ENCODE measurements at places on chromosomes 3 and 15.

DNA sequence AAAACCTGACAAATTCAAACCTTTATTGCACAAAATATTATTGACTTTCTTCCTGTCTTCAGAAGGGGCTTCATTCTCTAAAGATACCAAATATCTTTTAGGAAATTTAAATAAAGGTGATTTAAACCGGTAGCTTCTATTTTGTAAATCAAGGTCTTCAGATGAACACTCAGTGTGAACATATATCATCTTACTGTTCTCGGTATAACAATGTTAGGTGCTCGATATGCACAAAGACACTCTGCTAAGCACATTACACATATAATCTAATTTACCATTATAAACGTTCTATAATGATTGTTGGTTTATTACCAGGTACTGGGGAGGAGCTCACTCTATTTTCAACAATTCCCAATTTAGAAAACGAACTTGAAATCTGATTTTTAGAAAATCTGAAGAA is 225.4 kb upstream of the AZI2 start:
- DNase-seq: no peak

DNA sequence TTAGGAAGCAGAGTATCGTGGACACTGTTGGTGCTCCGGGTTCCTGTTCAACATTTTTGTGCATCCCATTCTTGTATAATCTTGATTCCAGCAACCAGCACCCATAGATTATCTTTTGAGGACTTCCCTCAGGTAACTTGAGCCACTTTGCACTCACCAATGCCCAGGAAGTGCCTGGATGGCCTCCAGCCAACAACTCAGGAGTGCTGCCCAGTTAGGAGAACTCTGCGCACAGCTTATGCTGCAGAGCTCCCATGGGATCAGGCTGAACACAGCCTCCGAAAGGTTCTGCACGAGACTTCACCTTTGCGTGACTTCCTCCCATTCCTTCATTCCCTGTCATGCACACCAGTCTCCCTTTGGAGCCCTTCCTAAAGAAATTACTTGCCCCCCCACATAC is 64.3 kb upstream of the LRRN1 start:
- no peak for DNase-seq

DNA sequence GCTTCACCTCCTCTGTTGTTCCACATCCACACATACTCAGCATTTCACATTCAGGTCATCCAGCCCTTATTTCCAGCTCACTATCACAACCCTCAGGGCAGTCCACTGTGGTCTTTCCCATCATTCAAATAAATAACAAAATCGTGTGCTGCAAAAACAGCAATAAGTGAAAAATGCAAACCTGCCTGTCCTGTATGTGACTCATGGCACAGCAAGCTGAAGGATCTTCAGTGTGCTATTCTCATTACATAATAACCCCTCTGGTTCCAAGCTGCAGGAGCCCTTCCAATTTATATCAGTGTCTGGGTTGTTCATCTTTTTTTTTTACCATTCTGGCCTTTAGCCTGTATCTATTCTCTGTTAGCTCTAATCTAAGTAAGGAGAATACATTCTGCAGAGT is 185.3 kb upstream of the UBE2E2 start:
- no peak for DNase-seq

- DNase-seq: no peak
Measured at GRCh38 chr3:147851062-147851461, 441.9 kb downstream of the ZIC1 start.

- no peak for DNase-seq
Measured at GRCh38 chr3:119759962-119760361, 21.9 kb upstream of the NR1I2 start.

DNA sequence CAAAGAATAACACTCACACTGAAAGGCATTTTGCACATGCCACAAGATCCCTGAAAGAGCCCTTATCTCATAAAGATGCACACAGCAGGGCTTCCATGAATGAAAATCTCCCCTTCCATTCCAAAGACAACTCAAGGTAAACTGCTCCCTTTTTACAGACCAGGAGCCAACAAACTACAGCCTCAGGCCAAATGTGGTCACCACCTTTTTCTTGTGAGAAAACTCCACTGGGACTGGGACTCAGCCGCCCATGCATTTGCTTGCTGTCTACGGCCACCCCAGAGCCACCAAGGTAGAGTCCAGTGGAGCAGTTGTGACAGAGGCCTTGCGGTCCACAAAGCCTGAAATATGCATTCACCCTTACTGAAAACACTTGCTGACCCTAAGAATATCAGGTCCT is 334.8 kb downstream of the OCA2 start:
- DNase-seq: no peak

- no peak for DNase-seq
Measured at GRCh38 chr3:177441813-177442646, 244.7 kb upstream of the TBL1XR1 start.

DNA sequence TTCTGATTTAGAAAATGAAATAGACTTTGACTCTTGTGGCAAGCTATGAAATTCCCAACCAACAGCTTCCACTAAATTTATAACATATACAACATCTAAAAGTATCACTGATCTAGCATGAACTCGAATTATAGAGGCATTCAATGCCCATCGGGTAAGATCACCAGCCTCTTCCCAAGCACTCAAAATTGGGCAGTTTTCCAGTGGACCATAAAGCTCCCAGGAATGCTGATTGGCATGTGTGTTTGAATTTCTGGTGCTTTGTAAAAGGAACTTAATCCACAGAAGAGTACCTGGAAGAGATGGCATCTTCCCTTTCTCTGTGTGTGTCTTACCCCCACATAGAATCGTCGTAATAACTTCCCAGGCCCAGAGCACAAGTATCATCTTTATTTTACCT is 10.0 kb downstream of the LRTM1 start:
- DNase-seq: no peak

DNA sequence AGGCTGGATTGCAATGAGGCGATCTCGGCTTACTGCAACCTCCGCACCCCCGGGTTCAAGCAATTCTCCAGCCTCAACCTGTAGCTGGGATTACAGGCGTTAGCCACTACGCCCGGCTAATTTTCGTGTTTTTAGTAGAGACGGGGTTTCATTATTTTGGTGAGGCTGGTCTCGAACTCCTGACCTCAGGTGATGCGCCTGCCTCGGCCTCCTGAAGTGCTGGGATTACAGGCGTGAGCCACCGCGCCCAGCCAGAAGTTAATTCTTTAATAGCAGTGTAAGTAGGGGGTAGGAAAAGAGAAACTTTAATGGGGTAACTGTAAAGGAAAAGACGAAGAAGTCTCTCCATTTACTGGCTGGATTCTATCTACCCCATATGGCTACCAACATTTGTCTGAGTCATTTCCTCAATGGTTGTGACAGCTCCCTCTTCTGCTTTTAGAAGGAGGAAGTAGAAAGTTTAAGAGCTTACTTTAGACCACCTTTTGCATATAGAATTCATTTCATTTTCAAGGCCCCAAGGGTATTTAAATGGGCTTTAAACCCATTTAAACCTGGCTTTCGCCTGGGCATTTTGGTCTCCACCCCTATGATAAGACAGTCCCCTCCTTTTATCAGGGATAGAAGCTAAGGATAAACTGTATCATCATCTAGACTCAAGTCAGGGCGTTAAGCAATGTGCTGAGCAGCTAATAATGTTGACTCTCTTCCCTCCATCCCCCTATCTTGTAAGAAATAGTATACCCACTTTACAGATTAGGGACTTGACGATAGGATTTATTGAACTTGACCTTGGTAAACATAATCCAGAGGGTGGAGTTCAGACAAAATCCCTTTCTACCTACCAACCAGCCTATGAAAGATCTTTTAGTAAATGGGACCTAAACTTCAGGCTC is 1.1 kb upstream of the CDV3 start:
- DNase-seq: no peak

DNA sequence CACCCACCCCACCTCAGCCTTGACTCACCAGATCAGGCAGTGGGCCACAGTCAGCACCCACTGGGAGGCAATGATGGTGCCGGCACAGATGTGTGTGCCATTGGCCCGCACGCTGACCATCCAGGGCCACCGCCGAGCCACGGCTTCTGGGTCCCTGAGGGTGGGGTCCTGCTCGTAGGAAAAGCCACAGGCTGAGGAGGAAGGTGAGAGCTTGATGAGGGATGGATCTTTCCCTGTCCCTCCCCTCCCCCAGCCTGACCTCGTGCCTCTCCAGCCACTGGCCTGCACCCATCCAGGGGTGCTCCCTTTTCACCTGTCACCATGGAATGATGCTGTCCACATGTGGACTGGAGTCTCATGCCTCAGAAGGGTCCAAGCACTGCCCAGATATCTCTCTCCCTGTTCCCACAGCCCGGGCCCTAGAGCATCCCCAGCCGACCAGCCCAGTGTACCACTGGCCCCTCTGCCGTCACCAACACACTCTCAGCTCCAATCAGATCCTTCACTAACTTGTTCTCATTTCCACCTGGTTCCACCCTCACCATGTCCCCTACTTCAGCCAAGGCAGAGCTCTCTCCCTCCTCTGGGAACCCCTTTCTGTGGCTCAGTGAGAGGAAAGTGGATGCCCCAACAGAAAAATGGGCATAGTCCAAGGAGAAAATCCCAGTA is 2.0 kb downstream of the PRSS50 start:
- no peak for DNase-seq

DNA sequence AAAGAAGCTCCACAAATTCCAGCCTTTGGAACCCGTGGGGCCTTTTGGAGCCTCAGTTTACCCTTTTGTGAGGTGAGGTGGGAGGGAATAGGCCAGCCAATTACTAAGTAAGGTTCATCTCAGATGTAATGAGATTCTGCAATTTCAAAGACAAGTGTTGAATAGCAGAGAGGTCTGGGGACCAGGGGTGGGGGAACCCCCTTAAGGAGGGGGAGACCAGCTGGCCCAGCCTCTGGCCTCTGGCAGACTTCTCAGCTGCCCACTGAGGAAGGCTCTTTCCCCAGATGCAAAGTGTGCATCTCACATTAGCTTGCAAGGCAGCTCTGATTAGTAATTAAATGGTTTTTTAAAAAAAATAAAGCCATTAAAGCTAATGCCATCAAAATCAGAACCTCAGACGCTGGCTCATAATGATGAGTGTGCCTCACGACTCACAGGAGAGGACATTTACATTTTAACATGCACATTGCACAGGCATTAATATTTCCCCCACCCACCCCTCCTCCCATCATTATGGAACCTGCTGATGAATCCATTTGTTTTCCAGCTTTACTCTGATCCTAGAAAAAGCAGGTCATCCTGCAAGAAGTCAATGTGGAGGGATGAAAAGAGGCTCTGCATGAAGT is 176.7 kb upstream of the TLE3 start:
- DNase-seq: no peak

DNA sequence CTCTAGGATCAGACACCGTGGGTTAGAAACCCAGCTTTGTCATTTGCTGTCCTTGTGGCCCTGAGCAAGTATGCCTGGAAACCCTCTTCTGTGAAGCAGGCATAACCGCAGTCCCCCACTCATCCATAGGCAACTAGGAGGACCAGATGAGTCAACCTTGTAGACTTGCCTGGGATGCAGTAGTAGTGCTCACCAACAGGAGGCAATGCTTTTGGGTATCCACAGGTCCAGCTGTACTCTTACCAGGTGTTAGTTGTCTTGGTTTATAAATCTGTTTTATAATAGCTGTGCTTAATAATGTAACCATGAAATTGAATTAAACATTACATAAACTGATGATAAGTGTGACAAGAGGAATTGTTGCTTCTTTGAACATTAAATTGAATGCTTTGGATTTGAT is 389.3 kb downstream of the IL20RB start:
- no peak for DNase-seq

GRCh38 chr3:45544024-45544716 is 50.4 kb upstream of the LIMD1 start:
- DNase-seq: no peak

GRCh38 chr3:127780536-127781400 is 41.5 kb downstream of the MGLL start:
- no peak for DNase-seq

- no peak for DNase-seq
Measured at GRCh38 chr3:183954875-183955274, 62.8 kb downstream of the ABCC5 start.

DNA sequence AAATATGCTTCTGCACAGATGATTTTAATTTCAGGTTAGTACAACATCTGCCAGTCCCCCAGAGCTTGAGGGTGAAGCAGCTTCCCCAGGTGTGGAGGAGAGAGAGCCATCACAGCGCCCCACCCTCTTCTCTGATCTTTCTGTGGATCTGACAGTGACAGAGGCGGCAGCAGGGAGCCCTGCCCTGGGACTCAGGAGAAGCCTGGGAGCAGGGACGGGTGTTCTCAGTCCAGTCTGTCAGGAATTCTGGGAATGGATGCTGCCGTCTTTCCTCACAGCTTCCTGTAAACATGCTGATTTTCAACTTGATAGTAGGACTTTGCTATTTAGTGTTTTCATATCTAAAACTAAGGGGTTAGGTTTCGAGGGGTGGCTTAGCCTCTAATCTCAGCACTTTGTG is 11.4 kb upstream of the RAB8B start:
- no peak for DNase-seq

DNA sequence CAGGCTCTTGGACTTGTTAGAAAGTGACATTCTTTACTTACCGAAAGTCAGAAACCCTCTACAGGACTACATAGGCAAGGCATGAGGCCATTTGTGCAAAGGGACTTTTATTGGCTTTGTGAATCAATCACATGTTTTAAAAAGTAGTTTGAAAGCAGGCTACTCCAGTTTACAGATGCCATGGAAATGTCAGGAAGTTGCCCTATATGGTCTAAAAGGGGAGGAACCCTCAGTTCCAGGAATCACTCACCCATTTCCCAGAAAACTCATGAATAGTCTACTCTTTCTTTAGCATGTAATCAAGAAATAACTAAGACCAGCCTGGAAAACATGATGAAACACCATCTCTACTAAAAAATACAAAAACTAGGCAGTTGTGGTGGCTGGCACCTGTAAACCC is 51.0 kb upstream of the MKRN3 start:
- DNase-seq: no peak
